ENCODE measurements at places on chromosomes 11 and 22.

DNA sequence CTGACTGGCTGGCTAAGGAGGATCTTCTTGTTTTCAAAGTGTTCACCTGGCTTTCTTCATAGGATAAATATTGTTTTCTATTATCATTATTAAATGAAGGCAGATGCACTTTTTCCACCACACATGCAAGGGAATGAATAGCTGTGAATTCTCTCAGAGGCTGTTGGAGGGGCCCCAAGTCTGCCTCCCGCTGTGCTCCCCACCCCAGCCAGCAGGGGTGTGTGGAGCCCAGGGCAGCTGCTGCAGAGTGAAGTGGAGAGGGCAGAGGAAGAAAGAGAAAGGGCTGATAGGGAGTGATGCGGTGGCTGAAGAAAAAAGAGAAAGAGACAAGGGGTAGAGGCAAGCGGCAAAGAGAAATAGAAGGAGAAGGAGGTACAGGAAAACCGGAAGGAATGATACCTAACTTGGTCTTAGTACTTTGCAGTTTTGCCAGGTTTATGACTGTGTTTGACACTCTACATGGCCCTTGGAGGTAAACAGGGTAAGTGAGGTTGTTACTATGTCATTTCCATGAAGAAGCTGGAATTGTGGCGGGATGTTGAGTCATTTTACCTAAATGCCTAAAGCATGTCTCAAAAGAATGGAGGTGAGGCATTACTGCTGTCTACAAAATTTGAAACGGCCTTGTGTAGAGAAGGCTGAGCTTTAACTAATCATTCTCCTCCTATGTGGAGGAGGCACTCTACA is 145.7 kb upstream of the B3GAT1 start:
- DNase-seq, result no peak

DNA sequence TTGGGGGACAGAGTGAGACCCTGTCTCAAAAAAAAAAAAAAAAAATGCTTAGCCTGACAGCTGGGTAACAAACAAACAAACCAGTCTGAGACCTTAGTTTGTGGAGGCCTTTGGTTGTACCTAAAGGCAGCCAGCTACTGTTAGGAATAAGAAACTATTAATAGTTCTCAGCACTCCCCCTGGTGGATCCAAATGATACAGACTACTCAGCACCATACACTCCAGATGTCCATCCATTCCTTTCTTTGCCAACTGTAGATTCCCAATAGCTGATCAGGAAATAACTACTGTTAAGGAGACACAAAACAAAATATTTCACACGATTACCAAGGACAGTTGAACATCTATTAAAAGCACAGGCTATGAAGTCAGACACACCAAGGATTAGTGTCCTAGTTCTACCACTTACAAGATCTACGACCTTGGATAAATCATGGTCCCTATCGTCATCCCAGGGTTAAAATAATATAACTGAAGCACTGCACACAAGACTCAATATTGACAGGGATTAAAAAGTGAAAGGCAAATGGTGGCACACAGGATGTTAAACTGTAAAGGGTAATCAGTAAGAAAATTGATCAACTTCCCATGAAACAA is 17.2 kb downstream of the CLDN25 start:
- DNase-seq, result no peak

DNA sequence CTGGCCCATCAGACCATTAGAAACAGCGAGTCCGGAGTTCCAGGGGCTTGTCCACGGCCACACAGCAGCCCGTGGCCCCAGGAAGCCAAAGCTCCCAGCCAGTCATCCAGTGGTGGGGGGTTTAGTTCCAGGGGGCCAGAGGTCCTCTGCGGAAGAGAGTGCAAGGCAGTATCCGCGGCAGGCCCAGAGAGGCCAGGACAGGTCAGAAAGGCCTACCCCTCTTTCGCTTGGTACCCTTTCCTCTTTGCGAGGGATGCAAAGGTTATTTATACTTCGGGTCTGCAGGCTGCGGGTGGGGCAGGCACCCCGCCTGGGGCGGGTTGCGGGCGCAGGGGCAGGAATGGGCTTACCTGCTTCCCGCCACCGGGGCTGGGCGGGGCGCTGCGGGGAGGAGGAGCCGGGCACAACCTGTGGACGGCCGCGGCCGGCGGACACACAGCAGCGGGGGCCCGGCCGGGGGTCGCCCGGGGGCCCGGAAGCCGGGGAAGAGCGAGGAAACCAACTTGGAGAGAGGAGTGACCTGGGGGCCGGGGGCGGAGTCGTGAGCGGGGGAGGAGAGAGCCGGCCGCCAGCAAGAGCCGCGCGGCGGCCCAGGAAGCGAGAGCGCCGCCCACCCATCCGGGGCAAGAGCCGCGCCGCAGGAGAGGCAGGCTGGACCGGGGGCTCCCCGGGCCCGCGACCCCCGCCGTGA is at the start of gene SH3BP1:
Gene SH3BP1, plus strand, starts transcription at position 600 of the 691 bp plus-strand sequence. CDS start 119 bp downstream, outside the sequence.
- peak; percentile 61 for DNase-seq

DNA sequence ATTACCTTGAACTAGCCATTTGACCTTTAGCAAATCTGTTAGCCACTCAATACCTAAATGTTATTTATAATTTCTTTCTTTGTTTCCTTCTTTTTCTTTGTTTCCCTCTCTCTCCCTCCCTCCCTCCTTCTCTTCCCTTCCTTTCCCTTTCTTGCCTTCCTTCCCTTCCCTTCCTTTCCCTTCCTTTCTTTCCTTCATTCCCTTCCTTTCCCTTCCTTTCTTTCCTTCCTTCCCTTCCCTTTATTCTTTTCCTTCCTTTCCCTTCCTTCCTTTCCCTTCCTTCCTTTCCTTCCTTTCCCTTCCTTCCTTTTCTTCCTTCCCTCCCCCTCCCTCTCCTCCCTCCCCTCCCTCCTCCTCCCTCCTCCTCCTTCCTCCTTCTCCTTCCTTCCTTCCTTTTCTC is 75.7 kb upstream of the KCNA4 start:
- no peak for DNase-seq

DNA sequence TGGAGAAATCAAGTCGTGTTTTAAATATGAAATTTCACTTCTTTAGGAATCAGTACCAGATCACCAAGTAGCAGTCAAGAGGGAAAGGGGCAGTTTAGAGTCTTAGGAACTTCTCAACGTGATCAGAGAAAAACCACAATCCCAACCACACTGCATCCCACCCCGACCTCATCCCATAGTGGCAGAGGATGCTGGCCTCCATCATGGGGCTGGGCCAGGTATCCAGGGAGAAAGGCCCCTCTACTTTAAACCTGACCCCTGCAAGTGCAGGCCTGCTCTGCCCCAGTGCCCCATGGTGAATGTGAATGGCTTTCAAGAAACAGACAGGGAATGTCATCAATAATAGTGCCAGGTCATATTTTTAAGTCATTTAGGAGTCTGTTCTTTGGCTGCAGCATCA is 12.1 kb downstream of the CHST1 start:
- no peak for DNase-seq

DNA sequence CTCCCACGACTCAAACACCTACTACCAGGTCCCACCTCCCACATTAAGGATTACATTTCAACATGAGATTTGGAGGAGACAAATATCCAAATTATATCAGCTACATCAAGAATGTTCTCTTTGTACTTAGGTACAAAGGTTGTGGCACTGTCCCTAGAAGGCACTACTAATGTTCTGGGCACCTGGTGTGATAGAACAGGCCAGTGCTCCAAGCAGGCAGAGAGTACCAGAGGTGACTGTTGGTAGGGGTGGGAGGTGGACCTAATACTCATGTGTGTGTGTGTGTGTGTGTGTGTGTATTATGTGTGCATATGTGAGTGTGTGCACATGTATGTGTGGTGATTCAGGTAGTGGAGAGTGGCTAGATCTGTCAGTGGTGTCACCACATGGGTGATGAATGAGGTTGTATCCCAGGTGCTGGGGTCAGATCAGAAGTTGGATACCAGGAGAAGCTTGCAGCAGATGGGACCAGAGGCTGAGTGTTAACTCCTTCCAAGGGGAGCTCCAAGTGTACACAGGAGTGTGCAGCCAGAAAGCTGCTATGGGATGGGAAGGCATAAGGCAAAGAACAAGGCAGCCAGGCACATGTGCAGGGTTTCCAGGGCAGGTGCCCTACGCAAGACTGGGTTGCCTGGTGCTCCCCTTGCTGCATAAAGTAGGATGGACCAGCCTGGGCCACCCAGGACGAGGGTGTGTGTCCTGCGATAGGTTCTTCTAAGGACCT is 17.7 kb upstream of the NNMT start:
- no peak for DNase-seq

GRCh38 chr11:6654281-6655019 is 1.2 kb downstream of the DCHS1 start:
- no peak for DNase-seq

- DNase-seq, result no peak
Measured at GRCh38 chr11:35267504-35267903, 128.5 kb downstream of the CD44 start.

- DNase-seq, result no peak
Measured at GRCh38 chr22:22485524-22485923, 23.0 kb downstream of the ZNF280B start.

- no peak for DNase-seq
Measured at GRCh38 chr11:62487738-62488551, 58.7 kb downstream of the AHNAK start.

- no peak for DNase-seq
Measured at GRCh38 chr11:33474866-33475265, 217.7 kb downstream of the HIPK3 start.

DNA sequence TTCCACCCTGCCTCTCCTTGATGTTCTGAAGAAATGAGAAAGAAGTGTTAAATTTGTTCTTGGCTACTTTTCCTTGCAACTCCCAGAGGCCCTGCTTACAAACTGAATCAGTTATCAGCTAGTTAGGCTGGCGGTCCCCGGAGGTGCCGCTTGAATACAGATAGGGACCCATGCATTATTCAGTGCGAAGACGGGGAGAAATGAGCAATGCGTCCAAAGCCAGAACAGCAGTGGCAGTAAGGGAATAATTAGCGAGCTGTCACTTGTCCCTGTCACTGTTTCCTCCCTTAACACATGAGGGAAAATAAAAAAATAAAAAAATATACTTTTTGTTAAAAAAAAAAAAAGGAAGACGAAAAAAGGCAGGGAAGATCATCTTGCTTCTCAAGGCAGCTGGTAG is 528.1 kb downstream of the MN1 start:
- DNase-seq, result no peak

GRCh38 chr11:30395751-30396150 is 72.8 kb downstream of the ARL14EP start:
- DNase-seq, result no peak

DNA sequence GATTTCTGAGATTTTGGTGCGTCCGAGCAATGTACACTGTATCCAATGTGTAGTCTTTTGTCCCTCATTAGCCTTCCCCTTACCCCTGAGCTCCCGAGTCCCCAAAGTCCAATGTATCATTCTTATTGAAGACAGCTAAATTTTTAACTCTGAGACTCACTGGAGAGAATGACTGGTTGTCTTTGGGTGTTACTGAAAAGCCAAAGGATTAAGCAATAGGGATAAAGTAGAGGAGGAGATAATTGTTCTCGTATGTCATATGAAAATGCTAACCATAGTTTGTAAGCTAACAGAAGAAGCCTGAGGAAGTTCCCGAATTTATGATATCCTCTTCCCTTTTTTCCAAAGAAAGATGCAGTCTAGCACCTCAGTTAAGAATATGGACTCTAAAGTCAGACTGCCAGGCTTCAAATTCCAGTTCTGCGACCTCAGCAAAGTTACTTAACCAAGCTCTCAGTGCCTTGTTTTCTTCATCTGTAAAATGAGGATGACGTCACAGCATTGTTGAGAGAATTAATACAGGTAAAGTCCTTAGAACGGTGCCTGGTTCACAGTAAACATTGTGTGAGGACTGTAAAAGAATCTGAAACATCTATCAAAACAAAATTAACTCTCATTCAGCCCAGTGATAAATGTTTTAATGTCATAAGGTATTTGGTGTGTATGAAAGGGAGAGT is 1.6 kb upstream of the MSANTD2 start:
- DNase-seq, result no peak

GRCh38 chr11:57073128-57073527 is 84.4 kb downstream of the OR5AK2 start:
- DNase-seq, result no peak

- no peak for DNase-seq
Measured at GRCh38 chr11:44434191-44434590, 124.3 kb upstream of the ALX4 start.

GRCh38 chr22:47000256-47000655 is 237.8 kb downstream of the TBC1D22A start:
- DNase-seq, result no peak

- no peak for DNase-seq
Measured at GRCh38 chr11:118524757-118525470, 2.4 kb upstream of the TTC36 start.

DNA sequence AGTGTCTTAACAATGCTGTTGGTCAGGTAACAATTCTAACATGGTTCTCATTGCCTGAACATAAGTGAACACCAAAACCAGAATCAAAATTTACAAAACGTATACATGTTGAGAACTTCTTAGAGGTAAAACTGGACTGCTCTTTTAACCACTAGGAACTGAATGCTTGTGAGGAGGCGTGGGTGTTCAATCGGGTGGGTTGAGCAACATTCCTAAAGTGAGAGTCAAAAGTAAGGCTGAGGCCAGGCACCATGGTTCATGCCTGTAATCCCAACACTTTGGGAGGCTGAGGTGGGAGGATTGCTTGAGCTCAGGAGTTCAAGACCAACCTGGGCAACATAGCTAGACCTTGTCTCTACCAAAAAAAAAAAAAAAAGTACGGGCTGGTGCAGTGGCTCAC is 11.5 kb downstream of the PPME1 start:
- DNase-seq, result no peak

DNA sequence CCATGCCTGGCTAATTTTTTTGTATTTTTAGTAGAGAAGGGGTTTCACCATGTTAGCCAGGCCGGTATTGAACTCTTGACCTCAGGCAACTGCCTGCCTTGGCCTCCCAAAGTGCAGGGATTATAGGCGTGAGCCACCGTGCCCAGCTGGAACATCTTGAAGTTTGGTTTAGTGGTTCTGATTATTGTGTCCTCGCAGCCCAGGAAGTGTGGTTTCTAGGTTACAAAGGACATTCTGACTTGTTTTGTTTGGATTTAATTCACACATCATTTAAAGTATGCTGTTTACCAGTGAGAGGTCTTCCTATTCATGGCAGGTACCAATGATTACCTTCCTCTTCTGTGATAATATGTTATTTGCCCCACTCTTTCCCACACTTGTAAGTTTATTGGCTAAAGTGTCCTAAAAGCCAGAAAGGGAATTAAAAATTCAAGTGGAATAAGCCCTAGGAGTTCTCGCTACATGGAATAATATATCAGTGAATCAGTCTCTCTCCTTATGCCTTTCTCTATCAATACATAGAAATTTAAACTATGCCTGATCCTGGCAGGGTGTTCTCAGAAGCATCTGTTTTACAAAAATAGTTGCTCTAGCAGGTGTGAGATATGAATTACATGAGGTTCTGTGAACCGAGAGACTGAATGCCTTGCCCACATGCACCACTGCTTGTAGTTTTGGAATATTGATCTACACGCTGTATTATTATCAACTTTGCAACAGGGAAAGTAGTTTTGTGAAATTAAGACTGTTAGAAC is 263.1 kb downstream of the DDX10 start:
- DNase-seq, result no peak

All from CD4-positive, alpha-beta T cell treated with Interleukin-1 beta for 1 hour (primary cell).